Cerebellar nuclear complex (tissue), 1 donor: ENCODE measurements at places on chromosomes 1 and 21.

DNA sequence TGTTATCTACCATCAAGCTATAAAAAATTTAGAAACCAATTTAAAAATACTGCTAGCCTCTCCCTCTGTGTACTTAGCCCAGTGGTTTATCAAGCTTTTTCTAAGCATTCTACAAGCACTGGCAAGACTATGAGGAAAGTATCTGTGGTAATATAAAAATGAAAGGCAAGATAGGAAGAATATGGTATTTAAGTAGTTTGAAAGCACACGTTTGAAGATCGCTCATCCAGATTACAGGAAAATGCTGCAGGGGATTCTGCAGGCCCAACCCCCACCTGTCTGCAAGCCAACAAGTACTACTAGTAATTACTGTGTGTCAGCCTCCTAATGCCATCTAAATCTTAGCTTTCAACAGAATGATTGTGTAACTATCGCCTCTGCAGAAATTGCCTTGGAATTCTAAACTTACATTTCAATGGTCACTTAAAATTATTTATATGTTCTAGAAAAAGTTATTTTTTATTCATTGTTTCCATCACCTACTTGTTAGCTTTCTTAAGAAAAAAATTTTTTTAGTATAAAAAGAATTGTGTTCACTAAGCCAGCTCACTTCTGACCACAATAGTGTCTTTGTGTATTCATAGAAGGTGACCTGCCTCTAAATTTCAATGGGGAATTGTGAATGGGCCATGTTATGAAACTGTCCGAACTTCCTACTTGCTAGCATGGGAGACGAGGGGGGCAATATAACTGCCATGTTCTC, 8.5 kb downstream of the ERRFI1 start:
- no peak for DNase-seq

DNA sequence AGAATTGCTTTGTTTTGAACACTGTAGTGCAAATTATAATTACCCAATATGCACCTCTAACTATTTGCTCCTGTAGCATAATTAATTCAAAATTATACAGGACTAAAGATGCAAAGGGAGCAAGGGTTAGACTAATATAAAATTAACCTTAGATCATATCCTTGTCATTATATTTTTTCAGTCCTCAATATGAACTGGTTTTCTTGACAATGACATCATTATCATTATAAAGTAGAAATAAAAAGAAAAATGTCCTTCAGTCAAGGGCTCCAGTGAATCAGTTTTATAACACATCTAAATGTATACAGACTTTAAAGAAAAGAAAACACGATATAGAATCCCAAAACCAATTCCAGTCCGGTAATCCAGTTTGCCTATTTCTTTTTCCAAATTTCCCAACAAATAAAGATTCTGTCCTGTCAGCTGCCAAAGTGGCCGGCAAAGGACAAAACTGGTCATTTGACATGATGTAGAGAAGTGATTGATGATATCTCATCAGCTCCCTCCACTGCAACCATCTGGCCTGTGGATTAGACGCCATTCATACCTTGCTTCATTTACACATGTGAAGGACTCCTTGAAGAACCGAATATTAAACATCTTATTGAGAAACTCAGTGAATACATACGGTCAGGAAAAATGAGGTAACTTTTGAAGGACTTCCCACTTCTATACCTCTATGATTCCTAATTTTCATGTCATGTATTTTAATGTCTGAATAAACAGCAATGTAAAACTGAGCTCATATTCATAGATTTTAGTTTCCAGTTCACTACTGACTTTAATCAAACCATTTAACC, 15.5 kb downstream of the DPYD start:
- DNase-seq = no peak

DNA sequence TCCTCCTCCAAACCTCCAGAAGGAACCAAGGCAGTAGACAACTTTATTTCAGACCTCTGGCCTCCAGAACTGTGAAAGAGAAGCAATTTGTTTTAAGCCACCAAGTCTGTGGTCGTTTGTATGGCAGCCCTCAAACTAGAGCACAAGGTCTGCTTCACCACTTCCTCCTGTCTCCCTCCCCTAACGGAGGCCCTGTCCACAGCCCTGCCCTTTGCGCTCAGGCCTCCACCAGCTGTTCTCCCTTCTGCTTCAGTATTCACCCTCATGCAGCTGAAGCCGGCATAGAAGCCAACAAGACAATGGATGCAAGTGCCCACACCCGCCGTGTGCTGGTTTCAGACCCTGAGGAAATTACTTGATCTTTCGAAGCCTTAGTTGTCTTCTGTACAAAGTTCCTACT, 364.1 kb downstream of the HHAT start:
- DNase-seq = no peak

DNA sequence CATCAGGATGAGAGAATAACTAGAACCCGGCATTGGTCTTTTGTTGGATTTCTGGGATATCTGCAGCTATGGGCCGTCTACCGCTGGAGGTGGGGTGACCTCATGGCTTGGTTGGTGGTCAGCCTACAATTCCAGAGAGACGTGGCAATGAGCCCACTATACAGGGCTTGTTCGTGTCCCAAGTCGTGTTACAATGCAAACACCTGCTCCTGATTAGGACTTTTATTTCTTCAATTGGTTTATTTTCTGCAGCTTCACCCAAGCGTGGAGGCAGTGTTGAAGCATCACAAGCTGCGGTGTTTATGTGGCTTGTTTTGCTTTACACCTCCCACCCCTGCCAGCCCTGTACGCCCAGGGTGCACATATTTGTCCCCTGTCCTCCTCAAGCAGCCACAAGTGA, 211.7 kb upstream of the TMEM51 start:
- no peak for DNase-seq

GRCh38 chr1:119373465-119373864, 4.9 kb downstream of the HAO2 start:
- DNase-seq = no peak

DNA sequence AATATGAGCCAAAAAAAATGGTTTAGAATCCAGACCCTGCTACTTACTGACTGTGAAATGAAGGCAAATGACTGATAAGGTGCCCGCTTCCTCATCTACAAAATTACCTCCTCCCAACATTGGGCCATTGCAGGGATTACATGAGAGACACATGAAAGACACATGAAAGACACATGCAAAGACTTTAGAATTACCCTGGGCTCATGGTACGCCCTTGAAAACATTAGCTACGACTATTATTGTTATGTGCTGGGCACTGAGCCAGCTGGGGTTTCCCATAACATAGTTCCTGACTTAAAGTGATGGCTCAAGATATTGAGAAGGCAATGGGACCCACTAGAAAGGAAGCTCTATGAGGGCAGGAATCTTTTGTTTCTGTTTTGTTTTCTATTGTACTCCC, 43.7 kb upstream of the KANK4 start:
- DNase-seq = no peak

DNA sequence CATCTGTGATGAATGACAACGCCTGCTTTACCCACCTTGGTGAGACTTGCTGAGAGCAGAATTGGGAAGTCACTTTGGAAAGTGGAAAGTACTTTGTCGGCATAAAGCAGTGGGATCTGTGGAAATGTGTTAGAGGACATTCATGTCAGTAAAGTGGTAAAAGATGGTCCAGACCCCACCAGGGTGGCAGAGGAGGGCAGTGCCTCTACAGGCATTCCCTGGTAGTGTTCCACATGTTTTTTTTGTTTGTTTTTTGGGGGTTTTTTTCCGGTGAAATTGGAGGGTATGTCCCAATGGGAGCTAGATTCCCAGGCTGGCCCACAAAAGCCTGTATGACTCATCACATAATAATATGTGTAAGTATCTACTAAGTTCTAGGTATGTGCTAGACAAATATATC, 80.6 kb downstream of the ELAVL4 start:
- no peak for DNase-seq

DNA sequence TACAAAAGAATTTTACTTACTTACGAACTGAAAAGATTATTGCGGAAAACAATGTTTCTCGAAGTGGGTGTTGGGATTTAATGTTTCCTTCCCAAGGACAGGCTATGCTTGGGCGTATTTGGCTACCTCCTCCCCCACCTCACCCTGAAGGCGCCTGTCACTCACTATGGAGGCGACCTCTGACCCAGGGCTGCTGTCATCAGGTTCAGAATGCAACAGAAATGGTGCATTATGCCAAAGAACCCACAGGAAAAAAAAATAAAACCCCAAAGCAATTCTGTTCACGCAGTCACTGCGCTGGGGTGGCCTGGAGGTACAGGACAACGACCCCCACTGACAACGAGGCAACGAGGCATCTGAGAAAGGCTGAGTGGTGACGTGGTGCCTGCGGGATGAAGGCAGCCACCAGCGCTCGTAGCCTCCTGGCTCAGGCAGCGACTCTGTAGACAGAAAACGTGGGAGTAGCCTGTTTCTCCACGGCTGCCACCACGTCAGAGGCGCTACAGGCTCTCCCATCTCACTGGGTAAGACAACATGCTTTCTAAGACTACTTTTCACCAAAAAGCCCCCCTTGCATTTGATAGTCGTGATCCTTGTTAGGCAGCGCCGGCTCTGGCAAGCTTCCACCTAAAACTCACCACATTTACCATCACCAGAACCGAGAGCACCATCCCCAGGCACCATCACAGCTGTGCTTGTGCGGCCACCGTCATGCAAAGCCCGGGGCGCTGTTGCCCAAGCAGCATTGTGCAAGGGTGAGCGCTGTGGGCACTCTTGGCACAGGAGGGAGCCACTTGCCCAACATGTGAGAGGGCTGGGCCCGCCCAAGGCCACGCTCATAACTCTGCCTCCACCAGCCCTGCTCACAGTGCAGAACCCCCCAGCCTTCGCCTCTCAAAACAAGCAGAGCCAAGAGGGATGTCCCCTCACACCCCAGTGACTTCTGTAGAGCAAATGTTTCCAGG, 14.3 kb downstream of the NADK start:
- DNase-seq = no peak

DNA sequence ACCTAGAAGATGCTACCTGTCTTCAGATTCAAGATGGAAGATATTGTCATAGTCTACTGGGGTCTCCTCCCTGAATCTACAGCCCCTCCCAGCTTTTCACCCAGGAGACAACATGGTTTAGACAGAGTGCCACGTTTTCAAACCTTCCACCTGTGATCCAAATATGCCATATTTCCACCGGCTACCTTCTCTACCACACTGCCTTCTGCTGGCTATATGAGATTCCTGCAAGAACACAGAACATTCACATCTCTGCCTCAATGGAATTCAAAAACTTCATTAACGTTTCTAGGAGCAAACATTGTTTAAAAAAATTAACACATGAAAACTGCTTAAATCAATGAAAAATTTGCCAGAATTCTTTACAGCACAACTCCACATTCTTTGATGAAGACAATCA, 12.9 kb upstream of the LELP1 start:
- DNase-seq = no peak

- DNase-seq = no peak
Measured at GRCh38 chr21:31220575-31220974, 123.5 kb downstream of the TIAM1 start.

DNA sequence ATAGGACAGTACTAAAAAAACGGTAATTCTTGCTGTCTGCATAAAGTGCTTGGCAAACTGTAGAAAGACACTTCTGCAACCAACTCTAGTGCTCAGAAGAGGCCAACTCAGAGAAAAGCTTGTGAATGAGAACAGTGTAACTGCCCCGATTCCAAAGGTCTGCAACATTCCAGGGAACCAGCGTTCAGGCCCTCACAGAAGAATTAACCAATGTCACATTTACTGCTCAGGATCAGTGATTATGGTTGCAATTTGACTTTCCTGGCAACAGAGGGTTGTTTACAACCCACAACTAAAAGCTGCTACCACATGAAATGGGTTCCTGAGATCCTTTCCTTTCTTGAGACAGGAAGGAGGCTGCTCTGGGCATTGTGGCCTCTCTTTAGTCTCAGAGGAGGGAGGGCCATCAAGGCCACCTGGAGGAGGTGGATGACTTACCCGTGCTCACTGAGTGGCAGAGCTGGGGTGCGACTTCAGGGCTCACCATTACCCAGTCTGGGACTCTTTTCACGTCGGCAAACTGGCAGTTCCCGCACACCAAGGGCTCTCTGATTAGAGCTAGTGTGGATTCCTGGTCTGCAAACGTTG, 15.3 kb downstream of the SRSF4 start:
- no peak for DNase-seq

DNA sequence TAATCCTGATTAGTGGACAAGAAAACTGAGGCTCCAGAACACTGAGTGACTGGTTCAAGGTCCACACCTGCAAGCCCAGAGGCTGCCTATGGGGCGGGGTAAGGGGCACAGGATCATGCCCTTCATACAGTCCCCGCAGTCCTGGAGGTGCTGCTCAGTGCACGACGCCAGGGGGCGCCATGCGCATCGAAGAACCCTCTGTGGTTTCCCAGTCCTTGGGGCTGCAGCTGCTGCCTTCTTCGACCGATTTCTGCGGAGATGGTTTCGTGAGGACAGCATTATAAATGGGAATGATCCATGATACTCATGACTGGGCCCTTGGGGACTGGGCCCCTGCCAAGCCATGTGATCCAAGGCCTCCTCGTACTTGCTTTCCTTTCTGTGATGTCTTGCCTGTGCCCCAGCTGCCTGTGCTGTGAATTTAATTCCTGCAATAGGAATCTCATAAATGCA, 37.1 kb upstream of the ARHGEF10L start:
- DNase-seq = peak; percentile 62

DNA sequence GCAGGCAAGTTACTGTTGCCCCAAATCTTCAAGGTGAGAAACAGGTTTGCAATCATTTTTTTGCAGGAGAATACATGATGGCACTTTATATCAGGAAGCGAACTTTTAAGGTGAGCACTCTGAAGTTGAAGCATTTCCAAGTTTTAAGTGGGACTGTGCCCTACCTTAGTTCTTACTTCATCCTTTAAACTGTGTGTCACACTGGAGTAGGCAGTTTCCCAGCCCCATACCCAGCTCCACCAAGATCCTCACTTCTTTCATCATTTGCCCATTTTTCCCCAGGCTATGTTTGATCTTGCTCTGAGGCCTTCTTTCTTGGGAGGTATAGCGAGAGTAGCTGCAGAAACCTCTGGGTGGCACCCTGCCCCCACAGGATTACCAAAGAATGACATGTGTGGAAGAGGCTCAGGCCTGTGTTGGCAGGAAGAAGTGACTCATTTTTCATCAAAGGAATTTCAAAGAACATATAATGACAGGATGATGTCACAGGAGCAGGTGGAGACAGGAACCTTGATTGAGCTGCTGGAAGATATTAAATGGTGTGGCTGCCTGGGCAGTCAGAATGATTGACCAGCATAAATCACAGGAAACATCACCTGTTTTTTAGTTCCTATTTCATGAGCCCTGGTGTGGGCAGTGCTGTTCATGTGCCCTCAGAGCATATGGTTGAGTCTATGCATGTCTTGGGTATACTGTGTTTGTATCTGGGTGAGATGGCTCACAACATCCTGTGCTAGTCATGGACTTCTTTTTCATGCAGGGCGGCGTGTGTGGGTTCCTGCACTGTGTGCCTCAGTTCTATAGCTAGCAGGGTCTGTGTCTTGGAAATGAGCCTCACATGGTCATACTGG, 20.8 kb upstream of the MACF1 start:
- DNase-seq = no peak
